Activated T-cell treated with anti-CD3 and anti-CD28 coated beads for 24 hours (primary cell): ENCODE measurements at places on chromosomes 16 and 17.

GRCh38 chr17:70320673-70321345 lies 151.5 kb downstream of the KCNJ2 start:
- DNase-seq: no peak

DNA sequence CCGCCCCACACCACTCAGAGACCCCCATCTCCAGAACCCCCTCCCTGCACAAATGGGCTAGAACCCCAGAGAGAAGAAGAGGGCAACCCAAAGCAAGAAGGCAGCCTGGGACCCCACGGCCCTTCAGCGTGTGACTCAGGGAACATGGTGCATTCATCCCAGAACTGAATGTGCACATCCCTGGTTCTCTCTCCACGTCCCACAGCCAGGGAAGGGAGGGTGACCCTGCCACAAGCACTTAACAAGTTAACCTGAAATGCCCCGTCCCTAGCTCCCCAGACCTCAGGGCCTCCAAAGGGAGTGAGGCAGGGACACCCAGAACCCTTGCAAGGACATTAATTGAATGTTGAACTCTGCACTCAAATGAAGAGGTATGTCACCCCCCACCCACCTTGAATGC lies 202.5 kb upstream of the TNRC6C start:
- DNase-seq: no peak

- no peak for DNase-seq
These were observed 2.9 kb upstream of the FLCN start for GRCh38 chr17:17239832-17240231.

- no peak for DNase-seq
These were observed 14.4 kb downstream of the GJD3 start for GRCh38 chr17:40349895-40350688.

GRCh38 chr16:81703177-81704155 lies 75.6 kb upstream of the PLCG2 start:
- no peak for DNase-seq

GRCh38 chr17:9488556-9488955 lies 87.1 kb downstream of the STX8 start:
- DNase-seq: no peak

GRCh38 chr17:18920911-18921441 lies 31.0 kb upstream of the SLC5A10 start:
- DNase-seq: no peak

GRCh38 chr17:10633738-10634379 lies 23.2 kb downstream of the MYH3 start:
- no peak for DNase-seq

GRCh38 chr17:67655478-67656148 lies 62.1 kb upstream of the NOL11 start:
- DNase-seq: no peak

- no peak for DNase-seq
These were observed 8.8 kb downstream of the JUP start for GRCh38 chr17:41777574-41778188.

- peak; percentile 51 for DNase-seq
These were observed 634 bp downstream of the KANSL1 start for GRCh38 chr17:46192439-46193150.

- DNase-seq: no peak
These were observed at the start of gene DPEP3 for GRCh38 chr16:67979955-67980678. TSS of gene DPEP3 (minus strand) at chr16:67980499. CDS start at chr16:67980380, 119 bp downstream.

- DNase-seq: no peak
These were observed 29.0 kb upstream of the KRT17 start for GRCh38 chr17:41653421-41653820.

- no peak for DNase-seq
These were observed 107.1 kb downstream of the MYO1D start for GRCh38 chr17:32769846-32770245.

DNA sequence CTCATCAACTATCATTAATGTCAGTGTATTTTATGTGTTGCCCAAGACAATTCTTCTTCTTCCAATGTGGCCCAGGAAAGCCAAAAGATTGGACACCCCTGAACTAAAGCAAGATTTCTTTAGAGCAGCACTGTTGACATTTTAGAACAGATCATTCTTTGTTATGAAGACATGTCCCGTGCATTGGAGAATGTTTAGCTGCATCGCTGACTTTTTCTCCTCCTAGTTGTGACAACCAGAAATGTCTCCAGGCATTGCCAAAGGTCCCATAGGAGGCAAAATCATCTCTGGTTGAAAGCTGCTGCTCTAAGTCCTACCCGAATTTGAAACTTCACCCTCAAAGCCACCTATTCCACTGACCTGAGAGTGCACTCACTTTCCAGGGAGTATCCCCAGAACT lies 62.7 kb upstream of the IRX6 start:
- no peak for DNase-seq

- no peak for DNase-seq
These were observed 115.6 kb downstream of the CCDC182 start for GRCh38 chr17:57629470-57629869.

DNA sequence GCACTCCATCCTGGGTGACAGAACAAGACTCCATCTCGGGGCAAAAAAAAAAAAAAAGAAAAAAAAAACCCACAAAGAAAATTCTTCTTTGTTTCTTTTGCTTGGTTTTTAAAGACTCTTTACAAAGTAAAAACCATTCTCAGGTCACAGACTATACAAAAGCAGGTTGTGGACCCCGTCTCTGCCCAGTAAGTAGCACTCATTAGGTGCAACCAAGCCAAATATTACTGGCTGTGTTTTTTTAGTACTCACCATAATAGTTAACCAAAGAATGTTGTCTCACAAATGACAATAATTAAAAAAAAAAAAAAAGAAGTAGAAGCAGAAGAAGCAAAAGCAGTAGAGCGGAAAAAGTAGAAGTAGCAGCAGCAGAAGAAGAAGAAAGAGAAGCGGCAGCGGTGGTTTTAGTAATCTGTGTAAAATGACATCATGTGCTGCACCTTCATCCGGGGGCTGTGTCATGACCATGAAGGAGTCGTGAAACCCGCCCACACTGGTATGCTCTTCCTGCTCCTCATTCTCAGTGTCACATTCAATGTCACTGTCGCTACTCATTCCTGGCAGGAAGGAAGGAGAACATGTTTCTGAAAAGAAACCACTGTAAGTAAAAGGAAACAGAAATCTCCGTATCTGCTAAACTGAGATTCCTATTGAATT lies 105.4 kb downstream of the TRIM37 start:
- peak; percentile 63 for DNase-seq

DNA sequence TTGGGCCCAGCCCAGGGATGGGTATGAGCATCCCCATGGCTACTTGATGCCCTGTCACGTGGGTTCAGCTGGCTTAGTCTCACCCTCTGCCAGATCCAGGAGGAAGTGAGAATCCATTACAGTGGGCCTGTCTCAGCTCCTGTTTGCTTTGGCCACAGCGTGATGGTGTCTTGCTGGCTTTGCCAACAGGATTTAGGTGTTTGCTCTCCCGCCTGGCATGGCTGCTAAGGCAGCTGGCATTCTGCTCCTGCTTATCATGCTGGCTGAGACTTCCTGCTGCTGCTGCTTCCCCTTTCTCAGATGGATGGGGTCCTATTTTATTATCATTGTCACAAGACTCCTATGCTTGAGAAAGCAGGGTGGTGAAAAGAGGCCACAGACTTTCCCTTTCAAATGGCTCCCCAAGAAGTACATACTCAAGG lies 28.3 kb upstream of the HOXB13 start:
- no peak for DNase-seq

- no peak for DNase-seq
These were observed 33.7 kb upstream of the TNRC6C start for GRCh38 chr17:77924757-77925336.

DNA sequence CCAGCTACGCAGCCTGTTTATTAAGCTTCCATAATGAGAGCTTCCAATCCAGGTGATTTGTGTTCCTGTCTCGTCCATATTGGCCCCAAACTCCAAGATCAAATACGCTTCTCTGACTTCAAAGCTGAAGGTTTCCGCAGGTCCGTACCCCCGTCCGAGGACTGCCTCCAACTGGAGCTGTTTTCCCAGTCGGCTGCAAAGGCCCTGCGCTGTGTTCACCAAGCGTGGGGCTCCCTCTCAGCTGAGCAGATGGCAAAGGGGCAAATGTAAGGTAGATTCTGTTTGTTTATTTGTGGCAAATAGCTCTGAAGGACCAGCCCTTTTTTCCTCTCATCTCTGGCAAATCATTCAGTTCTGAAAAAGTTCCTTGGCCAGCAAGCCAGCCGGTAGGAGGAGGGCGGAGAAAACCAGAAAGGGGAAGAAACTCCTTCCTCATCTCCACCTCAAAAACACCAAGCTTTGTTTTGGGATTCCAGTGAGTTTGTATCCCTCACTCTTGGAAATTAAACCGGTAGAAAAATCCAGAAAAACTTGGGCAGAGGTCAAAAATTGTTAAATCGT lies 35.2 kb downstream of the NXN start:
- no peak for DNase-seq

- DNase-seq: no peak
These were observed 25.3 kb downstream of the BFAR start for GRCh38 chr16:14658063-14658462.

DNA sequence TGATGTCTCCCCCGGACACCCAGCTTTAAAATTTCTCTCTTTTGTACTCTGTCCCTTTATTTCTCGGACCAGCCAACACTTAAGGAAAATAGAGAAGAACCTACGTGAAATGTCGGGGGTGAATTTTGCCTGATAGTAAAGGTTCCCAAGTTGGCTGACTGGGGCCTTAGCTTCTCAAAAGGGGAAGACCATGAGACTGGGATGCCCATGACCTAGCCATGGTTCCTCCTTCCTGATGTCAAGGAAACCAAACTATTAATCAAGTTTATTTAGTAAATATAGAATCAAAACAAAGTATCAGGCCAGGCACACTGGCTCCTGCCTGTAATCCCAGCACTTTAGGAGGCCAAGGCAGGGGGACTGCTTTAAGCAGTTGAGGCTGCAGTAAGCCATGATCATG lies 2.4 kb upstream of the EIF1 start:
- no peak for DNase-seq

- no peak for DNase-seq
These were observed 12.4 kb upstream of the ZNF19 start for GRCh38 chr16:71501547-71501946.

DNA sequence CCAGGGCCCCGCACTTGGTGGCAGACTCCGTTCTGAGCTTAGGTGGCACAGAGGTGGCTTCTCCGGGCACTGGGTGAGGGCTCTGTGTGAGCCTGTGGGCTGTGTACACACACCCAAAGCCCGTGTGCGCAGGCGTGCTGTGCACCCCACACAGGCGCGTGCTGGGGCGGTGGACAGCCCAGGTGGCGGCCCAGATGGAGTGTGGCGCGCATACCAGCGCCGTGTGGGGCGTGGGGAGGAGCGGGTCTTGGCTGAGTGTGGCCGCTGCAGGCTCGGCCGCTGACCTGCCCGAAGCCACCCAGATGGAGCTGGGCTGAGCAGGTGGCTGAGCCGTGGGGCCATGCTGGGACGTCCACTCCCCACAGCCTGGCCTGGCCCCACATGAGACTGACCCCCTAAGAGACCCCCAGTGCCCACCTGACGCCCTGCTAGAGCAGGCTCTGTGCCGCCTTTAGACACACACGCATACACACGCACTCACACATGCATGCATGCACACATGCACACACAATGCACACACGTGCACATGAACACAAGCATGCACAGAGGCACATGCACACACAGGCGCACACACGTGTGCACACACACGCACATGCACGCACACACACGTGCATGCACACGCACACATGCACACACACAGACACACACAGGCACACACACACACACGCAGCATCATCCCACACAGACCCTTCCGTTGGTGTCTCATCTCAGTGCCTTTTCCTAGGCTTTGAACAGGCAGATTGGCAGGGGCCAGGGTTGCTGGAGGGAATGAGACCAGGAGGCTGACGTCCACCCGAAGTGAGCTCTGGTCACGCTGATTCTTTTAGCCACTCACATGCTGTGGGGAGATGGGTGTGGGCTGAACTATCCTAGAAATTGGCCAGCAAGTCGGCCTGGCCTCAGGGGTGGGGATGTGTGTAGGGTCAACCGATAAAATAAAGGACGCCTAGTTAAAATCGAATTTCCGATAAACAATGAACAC lies 2.1 kb downstream of the PRR35 start:
- DNase-seq: no peak

DNA sequence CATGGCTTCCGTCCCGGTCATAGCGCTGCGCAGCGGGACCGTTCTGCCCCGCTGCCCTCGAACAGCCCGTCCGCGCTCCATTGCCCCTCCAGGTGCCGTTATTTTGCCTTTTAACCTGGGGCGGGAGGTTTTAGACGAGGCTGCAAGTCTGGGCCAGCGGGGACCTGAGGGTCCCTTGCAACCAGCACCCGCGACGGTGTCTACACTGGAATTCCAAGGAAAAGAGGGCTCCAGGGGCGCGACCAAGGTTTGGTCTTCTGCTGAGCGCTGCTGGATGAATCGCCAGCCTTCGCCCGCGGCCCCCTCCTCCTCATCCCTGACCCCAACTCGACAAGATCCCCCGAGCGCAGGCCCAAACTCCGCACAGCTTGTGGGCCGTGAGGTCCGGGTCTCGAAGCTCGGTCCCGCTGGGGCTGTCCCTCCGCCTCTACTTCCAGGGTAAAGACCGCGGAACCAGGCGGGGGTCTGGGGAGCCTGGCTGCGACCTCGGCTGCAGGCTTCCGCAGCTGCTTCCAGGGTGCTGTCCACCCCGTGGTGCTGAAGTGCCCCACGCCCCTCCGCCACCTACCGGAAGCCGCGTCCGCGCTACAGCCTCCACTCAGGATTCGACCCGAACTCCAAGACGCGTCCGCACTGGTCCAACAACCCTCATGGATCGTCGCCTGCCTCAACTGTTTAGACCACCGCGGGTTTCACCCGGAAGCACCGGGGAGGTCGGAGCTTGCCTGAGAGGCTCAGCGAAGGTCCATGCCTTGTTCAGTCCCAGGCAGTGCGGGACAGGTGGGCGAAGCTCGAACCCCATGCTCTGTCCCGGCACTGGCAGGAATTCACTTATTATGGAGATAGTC lies 10.1 kb upstream of the CA4 start:
- peak; percentile 53 for DNase-seq

GRCh38 chr16:11051879-11052808 lies 107.8 kb downstream of the CLEC16A start:
- peak; percentile 59 for DNase-seq

DNA sequence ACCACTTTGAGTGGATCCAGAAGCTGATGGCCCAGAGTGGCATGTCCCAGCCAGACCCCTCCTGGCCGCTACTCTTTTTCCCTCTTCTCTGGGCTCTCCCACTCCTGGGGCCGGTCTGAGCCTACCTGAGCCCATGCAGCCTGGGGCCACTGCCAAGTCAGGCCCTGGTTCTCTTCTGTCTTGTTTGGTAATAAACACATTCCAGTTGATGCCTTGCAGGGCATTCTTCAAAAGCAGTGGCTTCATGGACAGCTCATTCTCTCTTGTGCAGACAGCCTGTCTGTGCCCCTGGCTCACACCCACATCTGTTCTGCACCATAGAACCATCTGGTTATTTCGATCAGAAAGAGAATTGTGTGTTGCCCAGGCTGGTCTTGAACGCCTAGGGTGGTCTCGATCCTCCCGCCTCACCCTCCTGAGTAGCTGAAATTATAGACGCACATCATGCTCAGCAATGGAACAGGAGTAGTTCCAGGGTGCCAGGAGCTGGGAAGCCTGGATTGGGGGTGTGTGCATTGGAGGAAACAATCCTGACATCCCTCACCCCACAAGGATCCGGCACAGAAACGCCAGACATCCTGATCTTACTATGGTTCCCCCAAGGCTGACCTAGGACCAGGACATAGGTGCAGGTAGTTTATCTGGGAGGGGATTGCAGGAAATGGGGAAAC lies 4.6 kb downstream of the PRSS21 start:
- no peak for DNase-seq

GRCh38 chr17:41629826-41630670 lies 5.7 kb upstream of the KRT17 start:
- DNase-seq: no peak
